ENCODE measurements at places on chromosomes 3 and 15. TPM values are rescaled to one million over a fixed set of nuclear protein-coding genes. Genes with fewer than 3 reads are reported as not detected.

DNA sequence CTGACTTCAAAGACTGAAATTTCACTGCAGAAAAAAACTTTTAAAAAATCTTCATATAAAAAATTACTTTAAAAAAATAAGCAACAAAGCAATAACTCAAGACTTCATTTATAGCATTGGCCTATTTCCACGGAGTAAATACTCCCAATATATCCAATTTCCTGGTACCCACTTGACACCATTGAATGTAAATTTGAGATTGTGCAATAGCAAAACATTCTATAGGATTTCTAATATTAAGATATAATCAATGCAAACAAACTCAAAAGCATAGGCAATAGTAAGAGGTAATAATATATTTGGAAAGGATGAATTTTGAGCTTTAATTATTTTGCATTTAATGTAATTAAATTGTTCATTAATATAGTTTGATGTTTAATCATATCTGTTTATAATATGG lies 148.0 kb upstream of the CNTN6 start:
- no peaks in the 10 kb centered on the region for H3K27me3 ChIP-seq
- H3K4me3 ChIP-seq = no peak overlapping the region
- no peak for DNase-seq
- no peaks in the 10 kb centered on the region for H3K36me3 ChIP-seq
- no peak overlapping the region for H3K27ac ChIP-seq

GRCh38 chr3:64438812-64439211 lies 213.5 kb upstream of the PRICKLE2 start:
- H3K36me3 ChIP-seq = no peaks in the 10 kb centered on the region
- no peak overlapping the region for H3K4me3 ChIP-seq
- H3K27me3 ChIP-seq = no peaks in the 10 kb centered on the region
- no peak for DNase-seq

DNA sequence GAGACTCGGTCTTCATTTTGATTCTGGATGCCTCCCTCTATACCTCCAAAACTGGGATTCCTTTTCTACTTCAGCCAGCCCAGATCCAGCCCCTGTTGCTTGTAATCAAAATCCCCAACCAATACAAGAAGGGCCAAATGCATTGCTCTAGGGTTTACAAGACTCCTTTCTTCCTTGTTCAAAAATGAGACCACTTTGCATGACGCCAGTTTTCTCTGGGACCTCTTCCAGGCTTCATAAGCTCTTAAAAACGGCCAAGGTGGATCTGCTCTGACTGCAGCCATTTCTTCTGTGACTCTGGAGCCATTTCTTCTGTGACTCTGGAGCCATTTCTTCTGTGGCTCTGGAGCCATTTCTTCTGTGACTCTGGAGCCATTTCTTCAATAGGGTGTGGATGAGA lies 71.9 kb downstream of the ADAMTS17 start:
- H3K4me1 ChIP-seq = no peaks in the 10 kb centered on the region
- H3K36me3 ChIP-seq = no peaks in the 10 kb centered on the region
- no peak overlapping the region for H3K4me3 ChIP-seq
- no peak overlapping the region for H3K27ac ChIP-seq

GRCh38 chr15:60477916-60478565 lies 901 bp downstream of the ICE2 start:
- peaks cover 13% of the 10 kb centered on the region for H3K36me3 ChIP-seq
- H3K27ac ChIP-seq = peak overlapping the region; percentile 98
- peaks cover 35% of the 10 kb centered on the region for H3K4me1 ChIP-seq
- H3K4me3 ChIP-seq = peak overlapping the region; percentile 94
- no peaks in the 10 kb centered on the region for H3K27me3 ChIP-seq

DNA sequence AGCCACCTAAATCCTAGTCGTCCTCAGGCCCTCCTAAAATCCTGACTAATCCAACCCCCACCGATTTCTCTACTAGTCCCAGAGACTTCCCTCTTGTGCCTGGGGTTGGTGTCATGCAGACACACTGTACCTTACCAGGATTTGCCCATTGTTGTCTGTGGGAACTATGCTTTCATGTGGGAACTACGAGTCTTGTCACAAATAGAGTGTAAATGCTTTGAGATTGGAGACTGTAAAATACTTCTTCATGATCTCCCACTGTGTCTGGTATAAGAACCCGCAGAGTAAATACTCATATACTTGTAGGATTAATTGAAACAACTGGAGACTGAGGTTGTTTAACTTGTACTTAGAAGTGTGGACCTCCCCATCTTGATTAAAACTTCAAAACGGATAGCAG lies 11.2 kb downstream of the B3GNT5 start:
- no peaks in the 10 kb centered on the region for H3K36me3 ChIP-seq
- no peak overlapping the region for H3K27ac ChIP-seq
- DNase-seq = no peak
- H3K27me3 ChIP-seq = no peaks in the 10 kb centered on the region
- H3K4me3 ChIP-seq = no peak overlapping the region

- no peak overlapping the region for H3K27ac ChIP-seq
- no peaks in the 10 kb centered on the region for H3K36me3 ChIP-seq
- H3K4me1 ChIP-seq = peaks cover 10% of the 10 kb centered on the region
- no peaks in the 10 kb centered on the region for H3K27me3 ChIP-seq
Measured at GRCh38 chr15:70810916-70811578, 42.9 kb downstream of the LARP6 start.

GRCh38 chr3:129773691-129774663 lies 119.5 kb downstream of the TMCC1 start:
- H3K36me3 ChIP-seq = no peaks in the 10 kb centered on the region
- H3K4me3 ChIP-seq = no peak overlapping the region
- H3K27ac ChIP-seq = no peak overlapping the region
- no peaks in the 10 kb centered on the region for H3K27me3 ChIP-seq

LRRC15 gene
- 0.27 TPM for total RNA-seq

- H3K4me3 ChIP-seq = no peak overlapping the region
- no peaks in the 10 kb centered on the region for H3K36me3 ChIP-seq
- no peaks in the 10 kb centered on the region for H3K4me1 ChIP-seq
- no peak overlapping the region for H3K27ac ChIP-seq
- H3K27me3 ChIP-seq = no peaks in the 10 kb centered on the region
Measured at GRCh38 chr3:5692446-5692845, 504.9 kb downstream of the EDEM1 start.

HRG gene
- not detected for total RNA-seq

- peaks cover 30% of the 10 kb centered on the region for H3K36me3 ChIP-seq
- H3K4me1 ChIP-seq = peaks cover 3% of the 10 kb centered on the region
- no peak overlapping the region for H3K27ac ChIP-seq
- no peak for DNase-seq
Measured at GRCh38 chr15:48426044-48426443, 94.8 kb downstream of the DUT start.

GLT8D1 gene
- 54.4 TPM for total RNA-seq

DNA sequence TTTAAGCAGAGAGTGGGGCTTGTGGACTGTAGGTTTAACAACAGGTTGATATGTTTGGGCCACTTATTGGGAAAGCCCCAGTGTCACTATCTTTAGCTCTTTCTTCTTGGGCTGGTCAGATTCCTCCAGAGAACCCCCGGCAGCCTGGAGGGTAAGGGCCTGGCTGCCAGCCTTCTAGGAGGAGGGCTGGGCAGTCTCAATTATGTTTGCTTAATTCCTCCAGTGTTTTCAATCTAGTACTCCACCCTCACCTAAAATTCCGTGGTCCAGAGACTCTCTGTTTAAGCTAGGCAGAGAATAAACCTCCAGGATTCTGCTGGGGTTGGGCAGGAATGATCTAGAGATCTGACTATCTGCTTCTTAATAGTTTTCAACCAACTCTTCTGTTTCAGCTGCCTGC lies 5.3 kb downstream of the ASB14 start:
- no peaks in the 10 kb centered on the region for H3K27me3 ChIP-seq
- no peak overlapping the region for H3K27ac ChIP-seq
- H3K4me1 ChIP-seq = no peaks in the 10 kb centered on the region
- no peaks in the 10 kb centered on the region for H3K36me3 ChIP-seq

ITIH3 gene
- 2.6 TPM for total RNA-seq

GRCh38 chr3:120730576-120731542 lies 11.5 kb downstream of the RABL3 start:
- no peak overlapping the region for H3K27ac ChIP-seq
- H3K4me3 ChIP-seq = no peak overlapping the region
- H3K4me1 ChIP-seq = no peaks in the 10 kb centered on the region
- H3K27me3 ChIP-seq = no peaks in the 10 kb centered on the region
- no peak for DNase-seq
- no peaks in the 10 kb centered on the region for H3K36me3 ChIP-seq

MORC1 gene
- not detected for total RNA-seq

LRTM1 gene
- not detected for total RNA-seq

DNA sequence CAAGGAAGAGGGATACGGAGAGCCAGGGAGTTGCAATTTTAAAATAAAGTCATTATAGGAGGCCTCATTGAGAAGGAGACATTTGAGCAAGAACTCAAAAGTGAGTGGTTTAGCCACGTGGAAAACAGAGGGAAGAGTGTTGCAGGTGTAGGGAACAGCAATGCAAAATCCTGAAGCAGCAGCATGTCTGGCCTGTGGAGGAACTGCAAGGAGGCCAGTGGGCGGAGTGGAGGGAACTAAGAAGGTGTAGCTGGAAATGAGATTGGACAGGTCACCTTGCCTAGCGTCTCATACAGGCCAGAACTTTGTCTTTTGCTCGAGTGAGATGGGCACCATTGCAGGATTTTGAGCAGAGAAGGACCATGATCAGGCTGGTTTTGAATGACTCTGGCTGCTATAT lies 34.9 kb downstream of the SAXO2 start:
- no peaks in the 10 kb centered on the region for H3K27me3 ChIP-seq
- no peaks in the 10 kb centered on the region for H3K4me1 ChIP-seq
- no peaks in the 10 kb centered on the region for H3K36me3 ChIP-seq
- no peak for DNase-seq

DNA sequence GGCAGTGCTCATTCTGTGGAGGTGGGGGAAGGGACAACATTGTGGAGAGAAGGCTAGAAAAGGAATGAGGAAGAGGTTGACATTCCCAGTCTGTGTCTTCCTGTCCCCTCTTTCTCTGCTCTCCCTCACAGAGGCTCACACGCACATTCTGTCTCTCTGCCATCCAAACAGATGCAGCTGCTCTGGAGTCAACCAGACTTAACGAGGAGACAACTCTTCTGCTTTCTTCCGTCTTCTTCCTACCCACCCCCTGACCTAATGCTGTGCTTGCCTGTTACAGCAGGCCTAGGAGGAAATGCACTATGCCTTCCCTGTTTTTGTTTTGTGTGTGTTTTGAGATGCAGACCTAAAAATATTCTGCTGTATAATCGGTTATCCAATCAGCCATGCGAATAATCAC lies 121.9 kb downstream of the CACNA1D start:
- no peaks in the 10 kb centered on the region for H3K36me3 ChIP-seq
- no peak for DNase-seq
- H3K27me3 ChIP-seq = no peaks in the 10 kb centered on the region
- no peak overlapping the region for H3K27ac ChIP-seq

- peaks cover 23% of the 10 kb centered on the region for H3K36me3 ChIP-seq
- no peaks in the 10 kb centered on the region for H3K27me3 ChIP-seq
- H3K4me1 ChIP-seq = peaks cover 6% of the 10 kb centered on the region
- no peak for DNase-seq
- no peak overlapping the region for H3K27ac ChIP-seq
- H3K4me3 ChIP-seq = no peak overlapping the region
Measured at GRCh38 chr15:61907753-61908086, 152.5 kb downstream of the VPS13C start.

DNA sequence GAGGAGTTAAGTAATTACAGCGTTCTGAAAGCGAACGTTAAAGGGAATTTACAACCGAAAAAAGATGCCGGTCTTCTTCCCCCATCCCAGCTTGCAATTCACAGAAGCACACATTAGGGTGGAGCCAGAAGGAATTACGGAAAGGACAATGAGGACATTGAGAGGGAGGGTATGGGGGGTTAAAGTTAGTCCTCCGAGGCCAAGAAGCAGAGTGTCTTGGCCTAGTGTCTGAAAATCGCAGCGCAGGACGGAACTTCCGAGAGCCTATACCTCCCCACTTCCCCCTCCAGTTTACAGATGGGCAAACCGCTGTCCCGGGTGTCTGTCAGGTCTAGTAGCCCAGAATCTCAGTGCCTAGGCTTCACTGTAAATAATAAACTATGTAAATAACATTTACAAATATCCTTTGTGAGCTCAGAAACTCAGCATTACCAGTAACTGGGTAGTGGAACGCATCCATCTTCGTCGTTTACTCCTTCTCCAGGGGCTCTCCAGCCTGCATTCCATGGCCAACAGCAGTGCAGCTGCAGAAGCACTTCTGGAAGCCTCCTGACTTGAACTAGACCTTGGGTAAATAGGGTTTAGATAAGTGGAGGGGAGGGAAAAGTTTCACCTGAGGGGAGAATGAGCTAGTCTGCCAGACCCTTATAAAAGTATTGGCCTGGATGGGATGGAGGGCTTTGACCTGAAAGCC lies 922 bp downstream of the ADPRH start:
- H3K4me1 ChIP-seq = peaks cover 8% of the 10 kb centered on the region
- no peaks in the 10 kb centered on the region for H3K36me3 ChIP-seq
- H3K27me3 ChIP-seq = no peaks in the 10 kb centered on the region
- peak overlapping the region; percentile 83 for H3K4me3 ChIP-seq
- H3K27ac ChIP-seq = peak overlapping the region; percentile 92
- DNase-seq = no peak

DNA sequence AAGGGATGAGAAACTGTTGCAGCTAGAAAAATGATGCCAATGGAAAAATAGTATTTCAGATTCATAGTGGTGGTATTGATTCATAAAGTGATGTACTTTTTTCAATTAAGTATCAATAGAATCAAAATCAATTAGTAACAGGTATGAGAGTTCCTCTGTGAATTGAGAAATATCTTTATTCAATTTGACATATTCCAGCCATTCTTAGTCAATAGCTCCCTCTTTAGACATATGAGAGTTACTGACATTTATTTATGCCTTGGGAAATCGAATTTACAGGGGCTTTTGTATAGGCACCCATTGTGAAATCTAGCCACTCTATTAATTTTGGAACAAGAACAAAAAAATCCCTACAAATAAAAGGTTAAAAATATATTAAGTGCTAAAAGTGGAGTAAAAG lies 386.9 kb upstream of the CNTN3 start:
- H3K4me3 ChIP-seq = no peak overlapping the region
- DNase-seq = no peak
- H3K36me3 ChIP-seq = no peaks in the 10 kb centered on the region
- no peaks in the 10 kb centered on the region for H3K4me1 ChIP-seq
- no peak overlapping the region for H3K27ac ChIP-seq
- H3K27me3 ChIP-seq = no peaks in the 10 kb centered on the region

FETUB gene
- not detected for total RNA-seq

CHRM5 gene
- not detected for total RNA-seq

COL6A5 gene
- total RNA-seq = not detected

CSTA gene
- total RNA-seq = 12.3 TPM

SPESP1 gene
- total RNA-seq = 2.7 TPM
